ENCODE measurements at places on chromosomes 13 and 19.

GRCh38 chr13:47251771-47252170 lies 354.9 kb upstream of the HTR2A start:
- DNase-seq, result no peak

GRCh38 chr13:108407495-108407894 lies 138.0 kb downstream of the TNFSF13B start:
- no peak for DNase-seq

DNA sequence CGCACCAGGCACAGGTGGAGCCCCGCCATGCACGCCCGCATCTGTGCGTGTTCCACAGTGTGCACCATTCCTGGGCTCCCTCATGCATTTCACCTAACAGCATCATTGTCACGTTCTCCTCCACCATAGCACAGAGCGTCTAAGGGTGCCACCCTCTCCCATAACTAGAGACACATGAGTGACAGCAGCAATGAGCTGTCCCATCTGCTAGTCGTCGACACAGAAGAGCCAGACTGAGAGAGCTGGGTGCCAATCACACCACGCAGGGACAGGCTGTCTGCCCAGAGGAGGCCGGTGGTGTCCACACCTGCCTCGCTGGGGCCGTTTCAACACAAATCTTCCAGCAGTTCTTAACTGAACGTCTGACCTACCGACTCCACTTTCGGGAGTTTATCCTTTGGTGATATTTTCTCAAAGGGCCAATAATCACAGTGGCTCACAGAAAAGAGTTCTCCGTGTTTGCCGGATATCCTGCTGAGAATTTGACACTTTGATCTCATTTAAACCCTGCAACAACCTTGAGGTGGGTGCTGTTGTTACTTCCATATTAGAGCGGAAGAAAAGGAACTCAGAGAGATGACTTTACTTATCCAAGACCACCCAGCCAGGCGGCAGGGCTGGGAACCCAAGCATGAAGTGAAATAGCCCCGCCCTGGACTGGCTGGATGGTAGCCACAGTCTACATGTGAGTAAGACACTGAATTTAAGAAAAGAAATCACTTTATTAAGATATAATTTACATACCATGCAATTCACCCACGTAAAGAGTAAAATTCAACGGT lies 16.2 kb downstream of the CLEC11A start:
- no peak for DNase-seq

DNA sequence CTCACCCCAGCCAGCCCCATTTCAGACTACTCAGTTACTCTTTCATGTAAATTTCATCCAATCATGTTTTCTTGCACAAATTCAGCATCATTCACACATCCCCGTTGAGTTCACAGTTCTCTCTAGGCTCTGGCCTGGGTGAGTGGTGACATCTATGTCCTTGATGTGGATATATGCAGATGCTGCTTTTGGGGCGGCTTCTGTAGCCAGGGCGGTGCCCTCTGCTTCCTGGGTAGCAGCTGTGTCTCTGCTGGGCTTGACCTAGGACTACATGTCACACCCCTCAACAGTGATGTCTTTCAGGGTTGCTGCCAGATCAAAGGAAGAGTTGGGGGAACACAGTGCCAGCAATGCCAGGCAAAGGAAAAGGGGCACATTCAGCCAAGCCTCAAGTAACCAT lies 68.5 kb upstream of the KCTD15 start:
- DNase-seq, result no peak
